Ureter (tissue), 1 donor: ENCODE measurements at places on chromosomes 7 and 10. TPM values are rescaled to one million over a fixed set of nuclear protein-coding genes. Genes with fewer than 3 reads are reported as not detected.

DNA sequence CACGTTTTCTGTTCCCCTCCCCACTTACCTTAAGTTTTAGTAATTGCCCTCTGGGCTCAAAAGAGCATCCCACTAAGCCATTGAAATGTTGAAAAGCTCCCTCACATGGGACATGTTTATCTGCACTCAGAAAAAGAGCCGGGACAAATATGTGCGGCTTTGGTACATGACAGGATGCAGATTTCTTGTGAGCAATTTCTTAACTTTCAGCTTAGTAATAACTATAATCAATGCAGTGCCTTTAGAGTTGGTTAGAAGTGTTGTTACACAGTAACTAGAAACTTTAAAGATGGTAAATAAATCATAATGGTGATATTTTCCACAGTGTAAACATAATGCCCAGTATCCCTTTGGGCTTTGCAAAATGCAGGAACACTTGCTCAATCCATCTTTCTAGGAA lies 89.2 kb downstream of the ZNF365 start:
- DNase-seq = no peak

The GRID1 gene
- 2.7 TPM for total RNA-seq

- DNase-seq = no peak
Measured at GRCh38 chr7:27590416-27590815, 72.3 kb downstream of the HIBADH start.

DNA sequence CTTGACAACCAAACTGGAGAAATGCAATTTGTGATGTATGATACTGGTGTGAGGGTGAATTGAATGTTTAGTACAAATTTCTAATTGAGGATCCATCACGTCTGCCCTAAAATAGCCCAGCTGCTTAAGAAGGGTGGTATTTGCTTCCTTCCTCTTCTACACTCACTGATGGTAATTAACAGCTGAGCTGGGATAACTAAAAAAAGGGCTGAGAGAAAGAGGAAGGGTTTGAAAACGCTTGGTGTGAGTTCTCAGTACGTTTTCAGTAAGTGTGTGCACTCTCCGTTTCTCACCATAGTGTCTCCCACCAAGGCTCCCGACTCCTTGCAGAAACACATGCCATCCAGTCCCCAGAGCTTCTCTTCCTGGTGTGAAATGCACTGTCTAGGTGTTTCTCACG lies 54.3 kb downstream of the MAP3K8 start:
- DNase-seq = no peak

DNA sequence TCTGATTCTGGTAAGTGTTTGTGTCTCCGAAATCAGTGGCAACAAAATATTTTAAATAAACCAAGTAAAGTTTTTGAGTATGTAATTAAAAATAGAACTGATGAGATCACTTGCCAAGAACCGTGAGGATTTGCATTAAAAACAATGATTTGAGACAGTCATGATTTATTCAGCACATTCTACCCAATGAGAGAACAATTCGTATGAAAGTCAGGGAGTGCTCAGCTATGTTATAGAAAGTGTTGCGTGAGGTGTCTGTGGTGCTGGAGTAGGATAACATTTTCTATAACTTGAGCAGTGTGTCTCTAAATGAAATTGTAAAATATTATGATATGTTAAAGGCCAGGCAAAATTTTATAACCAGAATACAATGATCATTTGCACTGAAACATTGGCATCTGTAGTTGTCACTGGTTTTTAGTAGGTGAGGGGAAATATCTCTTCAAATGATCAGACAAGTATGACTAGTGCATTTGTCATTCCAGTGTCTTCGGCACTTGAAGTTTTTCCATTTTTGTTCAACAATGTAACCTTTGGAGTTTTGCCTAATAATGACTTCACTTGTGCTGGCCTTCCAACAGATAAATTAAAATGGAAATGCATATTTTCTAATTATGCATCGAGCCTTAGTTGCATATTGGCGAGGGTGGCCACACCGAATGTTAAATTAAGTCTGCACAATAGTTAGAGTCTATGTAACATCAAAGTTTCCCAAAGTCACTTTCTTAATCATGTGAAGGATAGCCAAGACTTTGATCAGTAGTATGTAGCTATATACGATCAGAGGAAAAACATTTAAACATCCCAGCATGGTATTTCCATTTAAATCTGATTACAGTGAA lies 335.9 kb downstream of the GFRA1 start:
- no peak for DNase-seq

The ZCCHC24 gene
- 33.9 TPM for total RNA-seq

The CFAP69 gene
- total RNA-seq = 9.3 TPM

The PDZD7 gene
- total RNA-seq = 0.18 TPM

DNA sequence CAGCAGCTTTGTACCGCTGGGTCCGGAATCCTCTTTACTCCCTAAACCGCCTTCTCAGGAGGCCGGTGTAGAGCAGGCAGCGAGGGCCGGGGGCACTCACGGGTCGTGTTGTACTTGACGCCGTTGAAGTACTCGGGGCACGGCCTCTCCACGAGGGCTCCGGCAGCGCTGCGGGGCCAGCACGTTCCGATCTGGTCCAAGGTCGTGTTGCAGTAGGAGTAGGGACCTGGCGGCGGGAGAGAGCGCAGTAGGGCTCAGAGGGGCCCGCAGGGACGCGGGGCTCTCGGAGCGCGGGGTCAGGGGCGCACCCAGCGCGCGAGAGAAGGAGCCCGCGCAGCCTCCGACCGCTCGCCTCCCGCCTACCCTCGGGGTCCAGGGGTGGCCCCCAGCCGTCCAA lies 443 bp downstream of the CRHR2 start:
- no peak for DNase-seq

- DNase-seq = no peak
Measured at GRCh38 chr7:159144758-159145489, at the start of gene VIPR2. TSS of gene VIPR2 (minus strand) at chr7:159144867. CDS start at chr7:159144771, 96 bp downstream.

- DNase-seq = no peak
Measured at GRCh38 chr7:116569737-116570136, 44.9 kb downstream of the CAV1 start.

- no peak for DNase-seq
Measured at GRCh38 chr7:107580716-107581383, 804 bp downstream of the BCAP29 start.

- DNase-seq = no peak
Measured at GRCh38 chr7:38127216-38128207, 50.5 kb upstream of the STARD3NL start.

The OPN4 gene
- not detected for total RNA-seq

The UNCX gene
- not detected for total RNA-seq

- DNase-seq = no peak
Measured at GRCh38 chr7:38334163-38334562, 60.7 kb upstream of the TARP start.

- no peak for DNase-seq
Measured at GRCh38 chr7:24828891-24829661, 71.8 kb upstream of the GSDME start.

DNA sequence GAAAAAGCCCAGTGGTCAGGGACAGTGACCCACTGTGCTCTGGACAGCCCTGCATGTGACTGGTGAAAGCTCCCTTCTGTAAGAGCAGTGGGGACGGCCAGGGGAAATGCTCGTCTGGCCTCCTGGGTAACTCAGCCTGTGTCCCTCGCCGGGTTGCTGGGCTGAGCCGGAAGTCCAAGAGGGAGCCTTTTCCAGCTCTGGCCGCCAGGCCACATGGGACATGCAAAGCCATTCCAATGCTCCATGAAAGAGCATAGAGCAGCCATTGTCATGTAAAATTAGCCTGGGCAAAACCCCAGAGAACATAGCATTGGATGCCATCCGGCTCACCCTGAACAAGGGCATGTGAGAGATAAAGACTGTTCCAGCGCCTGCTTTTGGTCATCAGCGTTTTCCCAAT lies 64.9 kb upstream of the ADRB1 start:
- DNase-seq = no peak

GRCh38 chr7:143216151-143216550 lies 5.7 kb upstream of the TAS2R40 start:
- DNase-seq = no peak

The OR2A42 gene
- 0.08 TPM for total RNA-seq

- peak; percentile 65 for DNase-seq
Measured at GRCh38 chr7:54839575-54840213, 80.7 kb upstream of the SEC61G start.

DNA sequence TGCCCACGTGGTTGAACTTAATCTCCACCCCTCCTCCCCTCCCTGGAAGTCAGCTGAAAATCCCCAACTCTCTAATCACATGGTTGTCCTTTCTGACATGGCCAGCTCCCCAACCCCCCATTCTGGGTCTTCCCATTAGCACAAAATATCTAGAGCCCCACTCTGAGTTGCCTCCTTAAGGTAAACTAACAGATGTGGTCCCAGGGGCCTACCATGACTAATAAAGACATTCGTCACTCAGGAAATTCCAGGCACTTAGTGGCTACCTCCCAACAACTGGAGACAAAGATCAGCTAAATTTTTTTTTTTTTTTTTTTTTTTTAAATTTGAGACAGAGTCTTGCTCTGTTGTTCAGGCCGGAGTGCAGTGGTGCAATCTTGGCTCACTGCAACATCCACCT lies 21.1 kb downstream of the CCDC126 start:
- no peak for DNase-seq

The HOXA4 gene
- total RNA-seq = 9.4 TPM

GRCh38 chr7:101315336-101315735 lies 6.3 kb downstream of the IFT22 start:
- DNase-seq = no peak

- no peak for DNase-seq
Measured at GRCh38 chr10:7667262-7668141, 736 bp upstream of the ITIH5 start.
